ENCODE measurements at places on chromosomes 5 and 9. TPM values are rescaled to one million over a fixed set of nuclear protein-coding genes. Genes with fewer than 3 reads are reported as not detected.

DNA sequence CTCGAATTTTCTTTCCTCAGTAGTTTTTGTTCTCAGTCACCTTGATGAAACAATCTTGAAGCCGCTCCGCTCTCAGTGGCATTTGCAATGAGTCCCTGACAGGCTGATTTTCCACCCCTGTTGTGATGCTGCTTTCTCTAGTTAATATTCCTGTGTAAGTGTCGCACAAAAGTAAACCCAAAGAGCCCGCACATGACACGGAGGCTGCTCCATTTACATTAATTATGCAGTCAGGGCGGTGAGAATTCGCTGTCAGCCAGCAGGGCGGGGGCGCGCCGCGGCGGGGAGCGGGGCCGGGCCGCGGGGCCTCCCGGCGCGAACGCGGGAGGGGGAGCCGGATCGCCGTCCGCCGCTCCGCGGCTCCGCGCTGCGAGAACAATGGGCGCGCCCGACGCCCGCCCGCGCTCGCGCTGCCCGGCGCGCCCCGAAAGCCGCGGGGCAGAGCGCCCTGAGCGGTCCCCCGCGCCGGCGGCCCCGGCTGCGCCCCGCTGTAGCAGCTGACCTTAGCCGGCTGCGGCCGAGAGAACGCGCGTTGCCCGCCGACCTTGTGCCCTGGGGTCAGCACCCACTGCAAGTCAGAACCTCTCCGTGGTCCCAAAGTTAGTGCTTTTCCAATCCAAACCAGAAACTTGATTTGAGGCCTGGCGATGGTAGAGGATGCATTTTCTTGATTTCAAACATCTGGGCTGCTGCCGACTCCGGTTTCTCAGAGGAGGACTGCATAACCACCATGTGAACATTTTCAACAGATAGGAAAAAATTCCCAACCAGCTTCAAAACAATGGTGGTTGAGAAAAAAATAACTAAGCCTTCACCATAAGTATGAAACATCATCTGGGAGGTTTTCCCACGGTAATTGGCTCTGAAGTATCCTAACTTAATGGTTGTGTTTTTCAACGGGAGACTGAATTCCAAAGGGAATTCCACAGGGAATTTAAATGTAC is 142.6 kb downstream of the PBX3 start:
- DNase-seq, result peak; percentile 22

- DNase-seq, result no peak
Observed at GRCh38 chr5:26791021-26791420, 247.4 kb downstream of the CDH9 start.

GRCh38 chr9:90972057-90972456 is 170.4 kb downstream of the SYK start:
- DNase-seq, result no peak

GRCh38 chr9:110283751-110284150 is 27.4 kb upstream of the TXN start:
- DNase-seq, result no peak

The TAF11L4 gene
- not detected for total RNA-seq

The ALAD gene
- 5.1 TPM for total RNA-seq

All from epithelial cell of proximal tubule (primary cell).